ENCODE measurements at places on chromosomes 1 and 21. TPM values are rescaled to one million over a fixed set of nuclear protein-coding genes. Genes with fewer than 3 reads are reported as not detected.
A peak's percentile ranks its signal among the peaks of the same experiment; 100 is the strongest.

Gene TFAP2E
- total RNA-seq = 0.26 TPM

Gene TFF1
- total RNA-seq = not detected

Gene ELAPOR1
- total RNA-seq = 0.26 TPM

Gene FNDC5
- 1.0 TPM for total RNA-seq

Gene DPT
- 4.1 TPM for total RNA-seq

- peak; percentile 75 for DNase-seq
Observed at GRCh38 chr1:232628335-232629249, 1.3 kb downstream of the SIPA1L2 start.

DNA sequence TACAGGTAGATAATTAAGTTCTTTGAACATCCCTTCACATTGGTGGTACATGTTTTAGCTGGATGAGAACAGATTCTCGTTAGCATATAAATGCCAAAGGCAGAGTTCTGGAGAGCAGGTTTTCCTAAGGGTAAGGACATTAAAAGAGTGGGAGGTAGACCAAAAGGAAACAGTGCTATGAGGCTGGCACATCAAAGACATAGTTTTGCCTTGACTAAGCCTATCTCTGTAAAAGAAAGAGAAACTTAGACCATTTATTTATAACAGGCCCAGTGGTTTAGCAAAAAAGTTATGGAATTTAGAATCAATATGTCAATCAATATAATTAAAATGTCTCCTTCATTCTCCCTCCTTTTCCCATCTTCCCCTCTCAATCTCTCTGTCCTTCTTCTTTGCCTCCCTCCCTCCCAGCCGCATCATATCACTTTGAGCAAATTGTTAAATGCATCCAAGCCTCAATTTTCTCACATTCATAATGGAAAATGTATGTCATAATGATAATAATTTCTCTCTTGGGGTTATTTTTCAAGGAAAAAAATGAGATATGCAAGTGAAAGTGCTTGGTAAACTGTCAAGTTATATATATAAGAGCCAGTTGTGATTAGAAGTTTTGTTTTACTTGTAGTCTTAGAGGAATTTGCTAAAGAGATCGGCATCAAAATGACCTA lies 209.9 kb upstream of the SGIP1 start:
- DNase-seq = no peak

DNA sequence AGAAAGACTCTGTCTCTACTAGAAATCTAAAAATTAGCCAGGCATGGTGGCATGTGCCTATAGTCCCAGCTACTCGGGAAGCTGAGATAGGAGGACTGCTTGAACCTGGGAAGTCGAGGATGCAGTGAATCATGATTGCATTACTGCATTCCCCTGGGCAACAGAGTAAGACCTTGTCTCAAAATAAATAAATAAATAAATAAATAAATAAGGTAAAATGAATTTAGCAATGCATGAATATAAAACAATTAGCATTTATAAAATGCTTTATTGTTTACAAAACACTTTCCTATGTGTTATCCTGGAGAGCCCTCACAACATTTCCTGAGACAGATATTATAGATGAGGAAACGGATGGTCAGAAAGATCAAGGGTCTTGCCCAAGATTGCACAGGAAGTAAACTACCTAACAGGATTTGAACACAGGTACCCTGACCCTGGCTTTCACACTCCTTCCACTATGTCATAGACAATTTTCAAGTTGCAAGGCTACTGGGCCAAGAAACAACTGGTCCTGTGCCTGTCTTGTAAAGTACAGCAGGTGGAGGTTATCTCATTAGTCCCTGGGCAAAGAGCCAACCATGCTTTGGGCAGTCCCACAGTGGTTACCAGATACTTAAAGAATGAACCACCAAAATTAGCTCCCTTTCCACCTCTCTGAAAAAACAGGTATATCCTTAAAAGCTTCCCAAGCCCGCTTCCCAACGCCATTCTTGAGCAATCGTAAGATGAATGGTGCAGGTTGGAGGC lies 15.4 kb upstream of the VSIG8 start:
- DNase-seq = no peak

DNA sequence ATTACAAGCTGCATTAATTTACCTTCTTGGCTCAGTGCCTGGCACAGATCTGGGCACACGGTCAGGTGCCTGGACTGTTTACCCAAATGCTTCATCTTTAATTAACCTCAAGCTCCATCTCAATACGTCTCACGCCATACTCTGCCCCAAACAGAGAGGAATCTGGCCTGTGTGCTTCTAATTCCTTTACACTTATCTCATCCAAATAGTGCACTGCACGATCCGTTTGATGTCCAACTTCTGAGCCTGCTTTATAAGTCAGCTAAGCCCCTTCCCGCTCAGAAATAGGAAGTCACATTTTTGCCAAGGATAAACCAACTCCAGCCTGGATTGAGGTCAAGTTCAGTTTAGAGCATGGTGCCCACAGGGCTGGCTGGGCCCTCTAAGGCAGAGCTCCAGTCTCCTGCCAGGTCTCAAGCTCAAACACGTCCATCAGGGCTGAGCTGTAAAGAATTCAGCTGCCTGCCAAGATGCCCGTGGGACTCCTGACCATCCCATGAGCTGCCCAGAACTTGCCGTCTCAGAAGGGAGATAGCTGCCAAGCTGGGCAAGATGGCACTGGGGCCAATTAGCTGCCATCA lies 233.5 kb downstream of the TRABD2B start:
- peak; percentile 3 for DNase-seq

GRCh38 chr1:247294282-247294681 lies 37.4 kb downstream of the ZNF496 start:
- DNase-seq = peak; percentile 75

DNA sequence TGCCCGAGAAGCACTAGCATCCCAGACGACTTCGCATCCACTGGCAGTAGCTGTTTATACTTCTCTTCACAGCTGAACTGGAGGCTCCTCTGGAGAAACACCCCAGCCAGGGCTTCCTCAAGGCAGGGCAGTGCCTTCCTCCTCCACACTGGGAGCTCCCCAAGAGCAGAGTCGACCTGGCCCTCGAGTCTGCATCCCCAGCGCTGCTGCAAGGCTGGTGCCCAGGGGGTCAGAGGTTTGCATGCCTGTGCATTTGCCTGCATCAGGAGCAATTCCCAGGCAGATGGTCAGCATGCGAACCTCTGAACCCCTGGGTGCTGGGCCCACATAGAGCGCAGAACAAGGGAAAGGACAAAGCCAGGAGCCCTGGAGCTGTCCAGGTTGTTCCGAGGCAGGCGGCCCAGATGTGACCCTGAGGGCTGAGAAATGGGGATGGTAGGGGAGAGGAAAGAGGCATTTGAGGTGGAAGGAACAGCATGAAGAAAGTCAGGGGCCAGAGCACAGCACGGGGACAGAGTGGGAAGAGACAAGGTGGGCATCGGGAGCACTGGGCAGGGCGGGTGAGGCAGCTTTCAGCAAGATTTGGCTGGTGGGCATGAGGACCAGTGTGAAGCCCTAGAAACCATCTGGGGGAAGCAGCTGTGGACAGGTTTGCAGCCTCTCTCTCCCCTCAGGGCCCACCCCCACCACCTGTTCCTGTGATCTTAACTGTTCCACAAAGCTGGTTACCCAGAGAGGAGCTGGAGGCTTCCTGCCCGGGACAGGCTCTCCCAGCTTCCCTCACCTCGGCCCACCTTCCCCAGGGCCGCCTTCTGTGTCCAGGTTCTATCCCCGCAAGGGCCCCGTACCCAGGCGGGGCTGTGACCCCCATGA lies 6.4 kb upstream of the S100A8 start:
- no peak for DNase-seq

DNA sequence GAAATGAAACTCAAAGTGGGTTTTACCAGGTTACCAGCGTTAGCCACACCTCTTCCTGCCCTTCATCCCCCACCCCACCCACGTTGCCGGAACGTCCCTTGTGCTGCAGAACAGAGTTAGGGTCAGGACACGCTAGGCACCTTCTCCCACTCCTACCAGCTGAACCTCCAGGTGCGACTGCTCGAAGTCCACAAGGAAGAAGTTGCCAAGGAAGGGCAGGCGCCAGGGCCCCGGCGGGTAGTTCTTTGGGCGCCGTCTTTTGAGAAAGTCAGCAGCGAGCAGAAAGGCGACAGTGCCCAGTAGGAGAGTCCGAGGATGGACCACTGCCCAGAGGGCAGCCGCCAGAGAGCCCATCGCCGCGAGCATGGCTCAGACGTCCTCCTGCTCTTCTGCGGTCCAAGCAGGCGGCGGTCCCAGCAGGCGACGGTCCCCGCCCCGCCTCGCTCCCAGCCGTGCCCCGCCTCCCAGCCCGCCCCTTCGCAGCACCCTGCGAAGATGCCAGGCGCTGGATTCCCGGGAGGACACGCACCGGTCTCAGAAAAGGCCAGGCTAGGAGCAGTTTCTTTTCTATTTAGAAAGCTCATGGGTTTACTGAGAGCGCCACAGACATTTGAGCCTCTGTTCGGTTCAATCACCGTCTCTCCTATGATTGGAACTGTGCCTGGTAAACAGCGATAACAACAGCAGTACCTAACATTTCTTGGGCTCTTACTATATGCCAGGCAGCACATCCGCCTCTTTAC lies at the start of gene CYP2J2:
Gene CYP2J2 (minus strand): TSS at position 393 of the 743 bp plus-strand sequence. CDS start 27 bp downstream, at position 366.
- peak; percentile 34 for DNase-seq

- DNase-seq = no peak
Observed at GRCh38 chr1:41533016-41533730, 48.7 kb upstream of the EDN2 start.

- peak; percentile 81 for DNase-seq
Observed at GRCh38 chr1:10387677-10388386, 11.0 kb upstream of the PGD start.

DNA sequence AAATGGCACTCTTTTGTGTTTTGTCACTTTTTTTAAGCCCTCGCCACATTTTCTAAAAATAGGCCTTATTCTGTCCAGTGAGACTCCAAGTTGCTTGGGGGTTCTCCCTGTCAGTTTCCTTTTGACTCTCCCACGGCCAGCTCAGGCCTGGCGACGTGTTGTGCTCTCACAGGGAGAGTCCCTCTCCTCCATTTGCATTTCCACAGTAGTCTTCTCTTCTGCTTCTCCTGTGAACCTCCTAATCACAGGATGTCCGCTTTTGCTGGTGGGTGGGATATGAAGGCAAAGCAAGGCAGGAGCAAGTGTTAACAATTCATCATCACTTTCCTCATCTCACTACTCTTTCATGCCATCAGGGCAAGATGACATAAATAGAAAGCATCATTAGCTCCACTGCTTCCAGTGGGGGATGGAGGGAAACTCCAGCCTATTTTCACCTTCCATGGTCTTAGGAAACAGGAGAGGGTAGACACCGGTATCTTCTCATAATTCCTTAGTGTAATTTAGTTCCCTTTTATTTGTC lies 99.8 kb downstream of the INTS7 start:
- no peak for DNase-seq

- DNase-seq = no peak
Observed at GRCh38 chr21:22728091-22728490, 1729.9 kb downstream of the NCAM2 start.

DNA sequence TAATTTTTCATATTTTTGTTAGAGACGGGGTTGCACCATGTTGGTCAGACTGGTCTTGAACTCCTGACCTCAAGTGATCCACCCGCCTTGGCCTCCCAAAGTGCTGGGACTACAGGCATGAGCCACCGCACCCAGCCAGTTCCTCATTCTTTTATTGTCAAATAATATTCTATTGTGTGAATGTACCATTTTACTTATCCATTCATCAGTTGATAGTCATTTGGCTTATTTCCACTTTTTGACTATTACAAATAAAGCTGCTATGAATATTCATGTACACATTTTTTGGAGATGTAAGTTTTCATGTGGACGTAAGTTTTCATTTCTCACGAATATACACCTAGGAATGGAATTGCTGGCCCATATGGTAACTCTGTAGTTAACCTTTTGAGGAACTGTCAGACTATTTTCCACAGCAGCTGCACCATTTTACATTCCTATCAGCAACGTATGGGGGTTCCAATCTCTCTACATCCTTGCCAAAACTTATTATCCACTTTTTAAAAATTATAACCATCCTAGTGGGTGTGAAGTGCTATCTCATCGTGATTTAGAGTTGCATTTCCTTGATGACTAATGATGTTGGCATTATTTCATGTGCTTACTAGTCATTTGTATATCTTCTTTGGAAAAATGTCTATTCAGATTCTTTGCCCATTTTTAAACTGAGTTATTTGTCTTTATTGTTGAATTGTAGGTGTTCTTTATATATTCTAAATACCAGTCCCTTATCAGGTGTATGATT lies 12.7 kb downstream of the PACC1 start:
- DNase-seq = peak; percentile 58

Data from fibroblast of lung (primary cell).